ENCODE measurements at places on chromosomes 2 and 18.

DNA sequence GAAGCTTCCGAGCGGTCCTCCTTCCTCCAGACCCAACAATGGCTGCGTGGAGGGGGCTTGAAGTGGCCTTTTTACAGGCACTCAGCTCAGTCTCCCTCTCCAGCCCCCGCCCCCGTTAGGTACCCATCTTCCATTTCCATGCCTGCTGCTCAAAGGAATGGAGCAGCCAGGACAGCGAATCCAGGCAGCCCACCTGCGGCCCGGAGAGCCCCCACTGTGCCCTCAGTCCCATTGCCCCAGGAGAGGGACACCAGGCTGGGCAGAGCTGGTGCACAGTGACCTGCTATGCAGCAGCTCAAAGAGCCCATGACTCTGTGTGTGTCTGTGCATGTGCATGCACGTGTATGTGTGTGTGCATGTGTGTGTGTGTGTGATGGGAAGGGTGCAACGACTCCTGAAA is 10.6 kb upstream of the POMC start:
- DNase-seq, result no peak

DNA sequence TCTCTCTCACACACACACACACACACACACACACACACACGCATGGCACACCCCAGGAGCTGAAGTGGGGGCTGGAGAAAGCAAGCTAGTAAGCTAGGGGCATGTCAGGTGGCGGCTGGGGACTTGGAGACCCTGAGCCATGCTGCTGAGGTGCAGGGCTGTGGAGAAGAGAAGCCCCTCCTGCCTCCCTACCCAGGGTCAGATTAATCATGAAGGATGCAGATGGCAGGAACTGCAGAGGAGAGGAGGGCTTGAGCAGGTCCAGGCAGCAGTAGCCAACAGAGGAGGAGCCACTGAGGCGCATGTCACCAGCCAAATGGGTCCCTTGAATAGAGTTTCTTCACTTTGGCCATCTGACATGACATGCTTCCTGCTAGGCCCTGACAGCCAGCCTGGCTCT is 9.6 kb downstream of the EDAR start:
- no peak for DNase-seq

- no peak for DNase-seq
Observed at GRCh38 chr2:190512539-190513095, 21.9 kb downstream of the NEMP2 start.

- no peak for DNase-seq
Observed at GRCh38 chr2:95301186-95301585, 4.0 kb downstream of the KCNIP3 start.

- DNase-seq, result no peak
Observed at GRCh38 chr2:240320204-240320993, 115.1 kb upstream of the GPC1 start.

- no peak for DNase-seq
Observed at GRCh38 chr2:230069402-230069801, 678 bp upstream of the SLC16A14 start.

- no peak for DNase-seq
Observed at GRCh38 chr2:159571540-159572260, 44.6 kb downstream of the BAZ2B start.

- no peak for DNase-seq
Observed at GRCh38 chr2:150109912-150110311, 377.6 kb downstream of the RND3 start.
